ENCODE measurements at places on chromosomes 11 and 22.

DNA sequence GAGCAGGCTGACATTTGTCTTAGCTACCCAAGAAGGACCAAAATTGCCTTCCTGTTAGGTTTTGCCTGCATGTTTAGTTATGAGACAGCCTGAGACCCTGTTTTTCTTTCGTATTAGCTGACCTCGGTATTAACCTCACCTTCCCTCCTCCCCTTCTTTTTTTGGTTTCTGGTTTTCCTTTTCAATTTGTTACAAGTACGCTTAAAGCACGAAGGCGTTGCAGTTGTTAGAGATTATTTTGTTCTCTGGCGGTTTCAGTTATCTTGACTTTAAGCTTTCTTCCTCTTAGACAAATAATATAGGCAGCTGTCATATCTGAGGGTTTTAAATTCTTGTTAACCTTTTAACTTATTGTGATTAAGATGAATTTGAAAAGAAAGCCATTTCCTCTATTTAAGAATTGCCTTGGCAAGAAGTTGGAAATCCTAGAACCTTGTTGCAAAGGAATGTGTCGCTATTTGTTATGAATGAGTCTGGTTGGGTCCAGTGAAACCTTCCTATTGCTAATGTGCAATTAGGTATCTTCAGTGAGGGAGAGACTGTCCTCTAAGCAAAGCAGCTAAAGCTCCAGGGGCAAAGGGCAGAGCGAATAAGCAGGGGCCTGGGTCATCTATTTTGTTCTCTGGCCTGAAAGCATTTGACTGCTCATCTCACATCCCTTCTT, 45.7 kb downstream of the PACS1 start:
- DNase-seq = no peak

- DNase-seq = no peak
These were observed 16.0 kb downstream of the MRTFA start for GRCh38 chr22:40620464-40621046.

- no peak for DNase-seq
These were observed 333.5 kb downstream of the BUD13 start for GRCh38 chr11:116439361-116439677.

DNA sequence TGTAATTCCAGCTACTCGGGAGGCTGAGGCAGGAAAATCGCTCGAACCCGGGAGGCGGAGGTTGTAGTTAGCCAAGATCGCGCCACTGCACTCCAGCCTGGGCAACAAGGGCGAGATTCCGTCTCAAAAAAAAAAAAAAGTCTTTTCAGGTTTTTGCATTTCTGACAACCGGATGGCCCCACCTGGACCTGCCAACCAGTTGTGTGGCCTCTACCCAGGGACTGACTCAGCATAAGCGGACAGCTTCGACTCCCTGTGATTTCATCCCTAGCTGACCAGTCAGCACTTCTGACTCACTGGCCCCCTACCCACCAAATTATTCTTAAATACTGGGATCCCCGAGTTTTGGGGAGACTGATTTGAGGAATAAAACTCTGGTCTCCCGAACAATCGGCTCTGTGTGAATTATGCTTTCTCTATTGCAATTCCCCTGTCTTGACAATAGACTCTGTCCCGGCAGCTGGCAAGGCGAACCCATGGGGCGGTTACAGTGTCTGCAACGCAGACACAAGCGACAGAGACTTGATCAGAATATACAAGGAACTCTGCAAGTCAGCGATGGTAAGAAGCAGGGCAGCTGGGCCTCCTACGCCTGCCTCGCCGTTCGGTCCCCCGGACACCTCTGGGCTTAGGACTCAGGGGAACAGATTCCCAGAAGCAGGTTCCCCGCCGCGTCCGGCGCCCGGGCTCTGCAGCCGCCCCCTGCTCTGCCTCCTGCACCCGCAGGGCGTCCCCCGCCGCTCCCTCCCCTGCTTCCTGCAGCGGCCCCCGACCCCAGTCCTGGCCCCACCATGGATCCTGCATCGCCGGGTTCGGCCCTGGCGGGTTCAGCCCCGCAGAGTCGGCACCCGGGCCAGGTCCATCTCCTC, 741 bp upstream of the TALDO1 start:
- no peak for DNase-seq

GRCh38 chr11:88515002-88515401, 177.5 kb upstream of the CTSC start:
- DNase-seq = no peak

DNA sequence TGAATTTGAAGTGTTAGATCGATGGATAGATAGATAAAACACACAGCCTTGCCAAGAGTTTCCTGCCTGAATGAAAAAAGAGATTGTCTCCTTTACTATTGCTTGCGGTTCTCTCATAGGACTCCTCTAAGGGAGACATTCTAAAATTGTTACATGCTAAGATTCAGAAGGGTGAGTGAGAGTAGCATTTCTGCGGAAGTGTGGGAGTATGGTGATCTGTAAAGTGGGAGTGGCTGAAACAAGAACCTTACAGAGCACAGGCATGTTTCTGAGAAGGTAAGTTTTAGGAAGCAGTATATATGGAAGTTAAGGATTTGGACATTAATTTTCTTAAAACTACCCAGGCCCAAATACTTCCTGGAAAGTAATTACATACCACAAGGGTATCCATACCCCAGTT, 139.6 kb downstream of the TRIM44 start:
- DNase-seq = no peak

- no peak for DNase-seq
These were observed 380.3 kb downstream of the AASDHPPT start for GRCh38 chr11:106457727-106458126.

GRCh38 chr11:116856423-116856822, 19.0 kb upstream of the APOA1 start:
- DNase-seq = no peak

DNA sequence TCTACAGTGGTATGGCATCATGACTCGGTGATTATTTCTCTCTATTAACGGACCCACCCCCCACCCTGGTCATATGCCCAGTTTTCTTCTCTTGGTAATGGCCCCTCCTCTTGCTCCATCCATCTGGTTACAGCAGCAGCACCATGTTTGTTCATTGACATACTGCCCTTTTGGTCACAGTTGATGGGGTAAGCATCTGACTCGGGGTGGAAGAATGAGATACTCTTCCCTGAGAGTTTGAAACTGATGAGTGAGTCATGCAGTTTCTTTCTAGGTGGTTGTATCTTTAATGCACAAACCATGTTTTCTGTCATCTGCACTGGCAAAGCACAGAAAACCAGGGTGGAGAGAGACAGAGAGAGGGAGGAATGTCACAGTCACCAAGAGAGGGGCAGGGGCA, 126.0 kb downstream of the SYN3 start:
- no peak for DNase-seq

GRCh38 chr22:46410291-46410808, 74.8 kb downstream of the TRMU start:
- DNase-seq = no peak
